ENCODE measurements at places on chromosomes 2 and 18. TPM values are rescaled to one million over a fixed set of nuclear protein-coding genes. Genes with fewer than 3 reads are reported as not detected.

DNA sequence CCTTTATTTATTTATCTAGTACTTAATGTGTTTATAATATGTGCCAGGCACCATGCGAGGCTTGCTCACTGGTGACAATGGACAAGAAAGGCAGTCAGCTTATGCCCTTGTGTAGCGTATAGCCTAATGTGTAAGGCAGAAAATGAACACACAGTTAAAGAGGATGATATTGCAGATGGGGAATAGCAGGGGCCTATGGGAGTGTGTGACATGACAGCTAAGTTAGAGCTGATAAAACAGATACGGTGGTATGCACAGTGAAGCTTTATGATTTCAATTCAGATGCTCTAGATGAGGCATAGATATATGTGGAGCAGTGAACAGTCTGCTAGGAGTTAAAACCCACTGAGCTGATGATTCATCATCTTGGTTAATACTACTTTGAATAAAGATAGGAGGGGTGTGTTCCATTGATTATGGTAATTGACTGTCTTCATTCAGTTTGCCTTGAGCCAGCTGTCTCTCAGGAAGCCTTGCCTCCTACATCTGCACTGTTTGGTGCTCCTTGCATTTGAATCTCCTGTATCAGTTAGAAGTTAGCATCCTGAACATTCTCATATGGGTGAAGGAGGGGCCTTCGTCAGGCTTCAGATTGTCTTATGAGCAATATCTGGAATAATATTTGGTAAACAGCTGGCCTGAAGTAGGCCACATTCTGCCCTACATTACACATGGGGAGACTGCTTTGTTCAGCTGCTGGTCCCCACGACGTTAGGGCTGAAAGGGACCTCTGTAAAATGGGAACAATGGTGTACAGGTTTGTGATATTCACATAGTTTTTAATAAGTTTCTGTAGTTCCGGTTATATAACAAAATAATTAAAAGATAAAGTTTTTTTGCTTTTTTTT, 13.2 kb downstream of the MAP4K4 start:
- no peak overlapping the region for H3K4me3 ChIP-seq
- H3K4me1 ChIP-seq = peaks cover 10% of the 10 kb centered on the region
- peak; percentile 39 for DNase-seq
- H3K27me3 ChIP-seq = no peaks in the 10 kb centered on the region
- H3K27ac ChIP-seq = no peak overlapping the region

GRCh38 chr2:74617122-74617521, 31.0 kb downstream of the M1AP start:
- H3K4me3 ChIP-seq = no peak overlapping the region
- no peak for DNase-seq
- peaks cover 30% of the 10 kb centered on the region for H3K27me3 ChIP-seq
- H3K27ac ChIP-seq = no peak overlapping the region
- no peaks in the 10 kb centered on the region for H3K4me1 ChIP-seq
- no peaks in the 10 kb centered on the region for H3K36me3 ChIP-seq

DNA sequence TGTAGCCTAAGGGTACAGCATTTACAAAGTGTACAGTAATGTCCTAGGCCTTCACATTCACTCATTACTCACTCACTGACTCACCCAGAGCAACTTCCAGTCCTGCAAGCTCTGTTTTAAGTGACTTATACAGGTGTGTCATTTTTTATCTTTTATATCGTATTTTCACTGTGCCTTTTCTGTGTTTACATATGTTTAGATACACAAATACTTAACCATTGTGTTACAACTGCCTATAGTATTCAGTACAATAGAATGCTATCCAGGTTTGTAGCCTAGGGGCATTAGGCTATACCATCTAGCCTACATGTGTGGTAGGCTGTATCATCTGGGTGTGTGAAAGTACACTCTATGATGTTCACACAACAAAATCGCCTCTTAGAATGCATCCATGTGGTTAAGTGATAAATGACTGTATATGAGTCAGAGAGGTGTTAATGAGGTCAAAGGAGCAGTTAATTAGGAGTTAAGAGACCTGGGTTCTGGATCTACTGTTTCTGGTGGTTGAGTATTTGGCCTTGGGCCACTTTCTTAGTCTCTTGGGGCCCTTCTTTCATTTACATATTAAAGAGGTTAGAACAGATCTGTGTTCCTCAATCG, 149.1 kb downstream of the GREB1L start:
- no peak overlapping the region for H3K27ac ChIP-seq
- no peaks in the 10 kb centered on the region for H3K4me1 ChIP-seq

- H3K27me3 ChIP-seq = no peaks in the 10 kb centered on the region
- no peak overlapping the region for H3K27ac ChIP-seq
- no peak for DNase-seq
- no peak overlapping the region for H3K4me3 ChIP-seq
- no peaks in the 10 kb centered on the region for H3K36me3 ChIP-seq
- H3K4me1 ChIP-seq = no peaks in the 10 kb centered on the region
Measured at GRCh38 chr2:217177720-217178119, 317.9 kb upstream of the TNP1 start.

- H3K36me3 ChIP-seq = no peaks in the 10 kb centered on the region
- no peak overlapping the region for H3K4me3 ChIP-seq
- DNase-seq = peak; percentile 12
- no peaks in the 10 kb centered on the region for H3K27me3 ChIP-seq
- H3K27ac ChIP-seq = no peak overlapping the region
Measured at GRCh38 chr2:53630026-53630606, 137.5 kb upstream of the CHAC2 start.

HNRNPA3 gene
- total RNA-seq = 33.9 TPM

MLPH gene
- 8.2 TPM for total RNA-seq

- no peaks in the 10 kb centered on the region for H3K4me1 ChIP-seq
- no peak for DNase-seq
- H3K36me3 ChIP-seq = no peaks in the 10 kb centered on the region
- H3K27me3 ChIP-seq = no peaks in the 10 kb centered on the region
- no peak overlapping the region for H3K4me3 ChIP-seq
- no peak overlapping the region for H3K27ac ChIP-seq
Measured at GRCh38 chr18:52722904-52723303, 382.9 kb downstream of the DCC start.

HJURP gene
- 5.8 TPM for total RNA-seq

Data from fibroblast of lung (primary cell).